T-cell (primary cell): ENCODE measurements at places on chromosomes 5 and 9. TPM values are rescaled to one million over a fixed set of nuclear protein-coding genes. Genes with fewer than 3 reads are reported as not detected.

DNA sequence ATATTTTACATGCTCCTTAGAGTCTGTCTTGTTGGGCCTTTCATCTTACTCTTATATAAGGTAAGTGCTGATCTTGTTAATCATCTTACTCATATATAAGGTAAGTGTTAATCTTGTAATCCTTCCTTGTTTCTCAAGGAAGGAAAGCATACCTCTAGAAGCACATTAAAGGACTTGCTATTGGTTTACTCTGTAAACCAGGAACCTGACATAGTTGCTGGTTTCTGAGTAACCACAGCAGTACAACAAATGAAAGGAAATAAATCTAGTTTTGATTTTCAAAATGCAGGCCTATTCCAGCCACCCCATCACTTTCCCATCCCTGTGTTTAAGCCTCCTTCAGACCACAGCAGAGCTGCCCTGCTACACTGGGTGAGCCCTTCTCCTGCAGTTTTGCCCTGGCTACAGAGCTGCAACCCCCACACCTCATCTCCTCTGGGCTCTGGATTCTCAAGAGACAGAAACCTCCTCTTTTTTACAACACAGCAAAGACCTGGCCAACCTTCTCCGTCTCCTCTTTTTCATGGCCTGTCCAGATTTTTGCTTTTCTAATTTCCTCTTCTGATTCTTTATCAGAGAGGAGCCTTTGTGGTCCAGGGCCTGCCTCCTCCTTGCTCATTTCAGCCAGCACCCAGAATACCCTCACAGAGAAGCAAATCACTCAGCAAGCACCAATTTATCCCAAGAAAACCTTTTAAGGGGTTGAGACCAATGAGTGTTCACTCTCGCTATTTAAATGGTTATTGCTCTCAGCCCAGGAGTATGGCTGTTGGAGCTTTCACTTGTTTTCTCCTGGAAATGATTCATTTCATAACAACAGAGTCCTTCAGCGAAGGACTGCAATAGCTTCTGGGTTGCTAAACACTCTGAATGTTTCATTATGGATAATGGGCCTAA is 103.2 kb downstream of the FSTL4 start:
- H3K27ac ChIP-seq, result no peak overlapping the region
- H3K4me3 ChIP-seq, result no peak overlapping the region
- H3K4me1 ChIP-seq, result no peaks in the 10 kb centered on the region

DNA sequence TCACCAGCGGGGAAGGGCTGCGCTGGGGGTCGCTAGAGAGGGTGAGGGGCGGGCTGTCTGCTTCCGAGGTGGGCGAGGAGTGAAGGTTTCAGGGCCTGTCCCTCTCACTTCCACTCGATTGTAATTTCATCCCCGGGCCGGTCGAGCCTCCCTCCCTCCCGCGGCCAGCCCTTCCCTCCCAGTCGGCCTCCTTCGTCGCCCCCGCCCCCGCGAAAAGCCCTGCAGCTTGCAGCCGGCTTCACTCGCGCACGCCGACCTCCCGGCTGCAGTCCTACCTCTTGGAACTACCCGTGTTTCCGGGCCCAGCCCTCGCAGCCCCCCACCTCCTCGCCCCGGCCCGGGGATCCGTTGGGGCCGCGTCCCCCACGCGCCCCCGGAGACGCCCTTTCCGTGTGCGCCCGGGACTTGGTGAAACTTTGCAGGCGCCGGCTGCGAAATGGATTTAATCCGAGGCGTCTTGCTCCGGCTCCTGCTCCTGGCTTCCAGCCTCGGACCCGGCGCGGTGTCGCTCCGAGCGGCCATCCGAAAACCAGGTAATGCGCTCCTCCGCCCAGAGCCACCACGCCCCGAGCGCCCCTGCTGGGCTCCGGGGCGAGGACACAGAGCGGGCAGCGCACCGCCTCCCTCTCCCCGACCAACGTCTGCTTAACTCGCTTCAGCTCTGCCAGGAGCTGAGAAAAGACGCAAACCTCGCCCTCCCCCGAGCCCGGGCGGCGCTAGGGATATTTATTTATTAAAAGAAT is at the start of gene EGFLAM:
EGFLAM (plus strand) TSS at position 241 of the 743 bp plus-strand sequence; CDS start at position 437, 196 bp downstream.
- H3K27ac ChIP-seq, result no peak within 1 kb of the TSS
- H3K36me3 ChIP-seq, result no peaks in the 10 kb centered on the region
- H3K4me1 ChIP-seq, result peaks cover 15% of the 10 kb centered on the region

GRCh38 chr5:134769206-134769605 is 10.6 kb downstream of the DDX46 start:
- no peaks in the 10 kb centered on the region for H3K27me3 ChIP-seq
- DNase-seq, result no peak
- peaks cover 4% of the 10 kb centered on the region for H3K36me3 ChIP-seq
- H3K4me3 ChIP-seq, result no peak overlapping the region
- no peaks in the 10 kb centered on the region for H3K4me1 ChIP-seq

DNA sequence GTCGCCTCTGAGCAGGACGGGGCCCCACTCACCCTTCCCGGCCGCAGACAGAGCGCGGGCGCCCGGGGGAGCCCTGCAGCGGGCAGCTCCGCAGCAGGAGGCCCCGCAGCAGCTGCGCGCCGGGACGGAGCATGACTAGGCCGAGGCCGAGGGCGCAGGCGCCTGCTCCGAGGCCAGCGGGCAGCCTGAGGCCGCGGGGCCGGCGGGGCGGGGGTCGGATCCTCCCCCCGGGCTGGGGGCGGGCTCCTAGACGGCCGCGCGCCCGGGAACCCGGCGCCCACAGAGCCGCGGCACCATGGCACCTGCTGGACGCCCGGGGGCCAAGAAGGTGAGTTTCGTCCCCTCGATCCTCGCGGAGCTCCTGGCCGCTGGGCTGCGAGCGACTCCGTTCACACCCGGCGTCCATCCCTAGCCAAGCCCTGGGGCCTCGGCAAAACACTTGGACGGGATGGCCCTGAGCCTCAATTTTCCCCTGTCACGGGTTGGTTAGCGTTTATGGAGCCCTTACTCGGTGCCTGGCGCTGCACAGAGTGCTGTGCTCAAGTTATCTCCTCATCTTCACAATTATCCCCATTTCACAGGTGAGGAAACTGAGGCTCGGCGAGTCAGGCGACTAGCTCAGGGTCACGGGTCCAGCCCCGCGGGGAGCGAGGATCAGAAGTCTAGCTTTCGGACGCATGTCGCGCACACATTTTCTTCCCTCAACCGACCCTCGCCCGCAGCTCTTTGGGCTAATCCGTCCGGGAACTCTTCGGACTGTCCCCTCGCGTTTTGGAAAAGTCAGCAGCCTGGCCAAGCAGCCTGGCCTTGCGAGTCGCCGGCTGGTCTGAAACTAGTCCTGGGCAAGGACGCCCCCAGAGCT is at the start of the genes BHMT2 and DMGDH:
BHMT2 (plus strand) TSS at position 280 of the 862 bp plus-strand sequence; CDS start at position 296, 16 bp downstream.
DMGDH (minus strand) TSS at position 187 of the 862 bp plus-strand sequence; CDS start at position 133, 54 bp downstream.
- H3K27me3 ChIP-seq, result peaks cover 3% of the 10 kb centered on the region
- no peak for DNase-seq
- no peaks in the 10 kb centered on the region for H3K36me3 ChIP-seq
- no peak within 1 kb of the TSS for H3K4me3 ChIP-seq
- no peaks in the 10 kb centered on the region for H3K4me1 ChIP-seq

DNA sequence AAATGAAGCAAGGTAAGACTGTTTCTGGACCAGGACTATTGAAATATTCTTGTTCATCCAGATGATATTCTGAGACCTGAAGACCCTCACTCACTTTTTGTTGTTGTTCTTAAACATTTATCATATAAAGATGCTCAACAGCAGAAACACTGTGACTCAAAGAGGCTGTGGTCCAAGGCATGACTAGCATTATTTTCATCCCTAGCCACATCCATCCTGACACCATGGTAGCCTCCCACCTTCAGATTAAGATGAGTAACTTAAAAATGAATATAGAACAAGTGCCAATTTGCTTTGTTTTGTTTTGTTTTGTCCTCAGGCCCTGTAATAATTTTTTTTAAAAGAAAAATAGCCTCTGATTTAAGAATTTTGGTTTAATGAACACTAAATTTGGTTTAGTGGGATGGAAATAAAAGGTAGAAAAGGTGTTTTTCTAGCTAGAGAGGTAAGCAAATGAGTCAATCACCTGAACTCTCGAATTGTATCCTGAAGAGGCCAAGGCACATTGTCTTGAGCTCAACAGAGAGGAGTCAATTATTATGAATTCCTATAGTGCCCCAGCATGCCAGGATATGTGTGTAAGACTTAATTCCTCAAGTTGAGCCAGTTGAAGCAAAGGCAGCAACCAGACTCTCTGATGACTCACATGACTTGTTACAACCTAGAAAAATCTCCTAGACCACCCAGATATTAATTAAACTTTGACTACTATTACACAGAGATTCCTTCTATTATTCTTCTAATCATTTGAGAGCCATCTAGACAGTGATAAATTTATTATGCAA is 380.1 kb upstream of the TUSC1 start:
- H3K4me1 ChIP-seq, result no peaks in the 10 kb centered on the region
- no peaks in the 10 kb centered on the region for H3K36me3 ChIP-seq
- no peak overlapping the region for H3K4me3 ChIP-seq
- DNase-seq, result no peak
- H3K27me3 ChIP-seq, result no peaks in the 10 kb centered on the region
- H3K27ac ChIP-seq, result no peak overlapping the region

FIBCD1 gene
- total RNA-seq, result not detected

DNA sequence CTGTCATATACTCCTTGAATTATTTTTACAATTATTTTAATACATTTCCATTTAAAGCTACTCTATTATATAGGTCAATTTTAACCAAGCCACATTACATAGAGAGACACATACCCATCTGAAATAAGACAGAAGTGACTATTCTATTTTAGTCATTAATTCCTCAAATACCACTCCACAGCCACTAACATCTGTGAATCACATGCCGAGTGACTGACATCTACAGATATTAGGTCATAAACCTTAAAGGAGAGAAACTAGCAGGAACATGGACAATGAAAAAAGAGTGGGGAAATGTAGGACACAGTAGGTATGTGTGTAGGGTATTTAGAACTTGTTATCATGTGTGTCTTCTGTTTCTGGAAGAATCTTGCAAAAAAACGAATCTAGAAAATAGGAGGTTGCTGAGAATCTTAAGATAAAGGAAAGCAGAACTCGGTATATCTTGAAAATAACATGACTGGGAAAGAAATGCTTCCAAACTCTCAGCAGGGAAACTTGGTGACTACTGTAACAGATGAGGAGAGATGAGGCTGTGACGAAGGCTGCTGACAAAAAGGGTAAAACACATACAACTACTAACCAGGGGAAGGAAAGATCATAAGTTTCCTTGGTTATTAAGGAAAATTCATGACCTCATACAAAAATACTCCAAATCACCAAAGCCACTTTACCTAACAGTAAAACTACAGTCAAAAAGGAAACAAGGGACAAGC is 84.6 kb downstream of the PLPP1 start:
- no peak overlapping the region for H3K4me3 ChIP-seq
- H3K4me1 ChIP-seq, result no peaks in the 10 kb centered on the region
- H3K27me3 ChIP-seq, result no peaks in the 10 kb centered on the region
- no peak for DNase-seq
